ENCODE measurements at places on chromosomes 7 and 10. TPM values are rescaled to one million over a fixed set of nuclear protein-coding genes. Genes with fewer than 3 reads are reported as not detected.
A peak's percentile ranks its signal among the peaks of the same experiment; 100 is the strongest.

- no peaks in the 10 kb centered on the region for H3K4me1 ChIP-seq
- DNase-seq = no peak
- H3K36me3 ChIP-seq = peaks cover 43% of the 10 kb centered on the region
- no peak overlapping the region for H3K4me3 ChIP-seq
These were observed 28.9 kb downstream of the XRCC2 start for GRCh38 chr7:152647009-152647408.

GRCh38 chr7:75646571-75647102, 92.1 kb downstream of the HIP1 start:
- no peak overlapping the region for H3K27ac ChIP-seq
- no peak for DNase-seq
- H3K27me3 ChIP-seq = peaks cover 6% of the 10 kb centered on the region

DNA sequence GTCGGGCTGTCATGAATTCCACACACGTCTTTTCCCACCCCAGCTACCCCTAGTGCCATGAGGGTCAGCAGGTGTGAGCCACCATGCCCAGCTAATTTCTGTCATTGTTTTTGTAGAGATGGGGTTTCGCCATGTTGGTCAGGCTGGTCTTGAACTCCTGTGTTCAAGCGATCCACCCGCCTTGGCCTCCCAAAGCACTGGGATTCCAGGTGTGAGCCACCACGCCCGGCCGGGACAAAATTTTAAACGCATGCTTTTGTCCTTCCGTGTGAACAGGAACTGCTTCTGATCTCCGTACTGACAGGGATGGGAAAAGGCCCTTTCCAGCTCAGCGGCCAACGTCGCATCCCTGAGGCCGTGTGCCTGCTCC, 15.6 kb upstream of the ZFAND2A start:
- peak overlapping the region; percentile 60 for H3K27ac ChIP-seq
- no peak overlapping the region for H3K4me3 ChIP-seq
- no peak for DNase-seq

GRCh38 chr10:46216003-46216634, 70.7 kb upstream of the ANTXRL start:
- peaks cover 29% of the 10 kb centered on the region for H3K36me3 ChIP-seq
- H3K27me3 ChIP-seq = no peaks in the 10 kb centered on the region
- peaks cover 14% of the 10 kb centered on the region for H3K4me1 ChIP-seq
- H3K4me3 ChIP-seq = no peak overlapping the region
- no peak for DNase-seq

- H3K27me3 ChIP-seq = no peaks in the 10 kb centered on the region
- H3K4me1 ChIP-seq = no peaks in the 10 kb centered on the region
These were observed 54.4 kb downstream of the ZRANB1 start for GRCh38 chr10:124996127-124996853.

DNA sequence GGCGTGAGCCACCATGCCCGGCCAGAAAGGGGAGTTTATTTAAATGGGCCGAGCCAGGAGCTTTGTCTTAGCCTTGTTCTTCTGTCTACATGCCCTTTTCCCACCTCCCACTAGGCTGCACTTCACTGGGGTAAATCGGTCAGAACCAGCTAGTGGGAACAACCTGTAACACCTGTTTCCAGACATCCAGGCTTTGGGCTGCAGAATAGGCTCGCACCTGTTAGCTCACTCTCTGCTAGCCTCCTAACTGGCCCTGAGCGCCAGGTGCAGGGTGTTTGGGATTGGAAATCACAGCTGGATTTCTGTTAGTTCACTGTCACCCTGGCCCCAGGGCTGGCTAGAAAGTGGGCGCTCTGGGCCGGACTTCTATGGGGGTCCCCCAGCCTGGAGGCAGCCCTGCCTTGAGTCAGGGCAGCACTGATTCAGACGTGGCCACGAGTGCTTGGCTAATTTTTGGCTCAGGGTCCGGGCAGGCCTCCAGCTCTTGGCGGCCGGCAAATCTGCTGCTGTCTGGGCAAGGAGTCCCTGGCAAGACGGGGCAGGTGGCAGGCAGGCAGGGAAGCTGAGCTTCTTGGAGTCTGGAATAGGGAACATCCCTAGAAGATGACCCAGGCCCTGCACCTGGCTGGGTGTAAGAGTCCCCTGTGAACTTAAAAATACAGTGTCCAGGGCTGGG, 48.6 kb downstream of the GTF2IRD1 start:
- no peak overlapping the region for H3K27ac ChIP-seq
- no peaks in the 10 kb centered on the region for H3K4me1 ChIP-seq
- no peak overlapping the region for H3K4me3 ChIP-seq
- no peaks in the 10 kb centered on the region for H3K27me3 ChIP-seq
- no peak for DNase-seq

The GLI3 gene
- not detected for total RNA-seq

The APBB1IP gene
- total RNA-seq = 40.0 TPM

The TRIM73 gene
- total RNA-seq = 3.8 TPM
